ENCODE measurements at places on chromosomes 16 and 17.

DNA sequence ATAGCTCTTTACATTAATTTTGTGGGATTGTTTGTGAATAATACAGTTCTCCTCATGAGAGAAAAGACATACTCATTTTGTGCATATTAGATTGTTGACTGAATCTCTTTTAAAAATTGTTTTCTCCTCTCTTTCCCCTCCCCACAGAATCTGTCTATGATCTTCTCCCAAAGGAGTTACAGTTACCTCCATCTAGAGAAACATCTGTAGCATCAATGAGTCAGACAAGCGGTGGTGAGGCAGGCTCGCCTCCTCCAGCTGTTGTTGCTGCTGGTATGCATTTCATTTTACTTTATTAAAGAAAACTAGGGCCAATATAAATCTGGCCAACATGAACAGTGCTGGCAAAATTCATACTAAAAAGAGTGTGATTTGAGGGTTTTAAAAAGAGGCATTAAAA, 60.5 kb downstream of the NFAT5 start:
- DNase-seq, result no peak

GRCh38 chr16:87052506-87052905, 264.7 kb downstream of the C16orf95 start:
- no peak for DNase-seq

DNA sequence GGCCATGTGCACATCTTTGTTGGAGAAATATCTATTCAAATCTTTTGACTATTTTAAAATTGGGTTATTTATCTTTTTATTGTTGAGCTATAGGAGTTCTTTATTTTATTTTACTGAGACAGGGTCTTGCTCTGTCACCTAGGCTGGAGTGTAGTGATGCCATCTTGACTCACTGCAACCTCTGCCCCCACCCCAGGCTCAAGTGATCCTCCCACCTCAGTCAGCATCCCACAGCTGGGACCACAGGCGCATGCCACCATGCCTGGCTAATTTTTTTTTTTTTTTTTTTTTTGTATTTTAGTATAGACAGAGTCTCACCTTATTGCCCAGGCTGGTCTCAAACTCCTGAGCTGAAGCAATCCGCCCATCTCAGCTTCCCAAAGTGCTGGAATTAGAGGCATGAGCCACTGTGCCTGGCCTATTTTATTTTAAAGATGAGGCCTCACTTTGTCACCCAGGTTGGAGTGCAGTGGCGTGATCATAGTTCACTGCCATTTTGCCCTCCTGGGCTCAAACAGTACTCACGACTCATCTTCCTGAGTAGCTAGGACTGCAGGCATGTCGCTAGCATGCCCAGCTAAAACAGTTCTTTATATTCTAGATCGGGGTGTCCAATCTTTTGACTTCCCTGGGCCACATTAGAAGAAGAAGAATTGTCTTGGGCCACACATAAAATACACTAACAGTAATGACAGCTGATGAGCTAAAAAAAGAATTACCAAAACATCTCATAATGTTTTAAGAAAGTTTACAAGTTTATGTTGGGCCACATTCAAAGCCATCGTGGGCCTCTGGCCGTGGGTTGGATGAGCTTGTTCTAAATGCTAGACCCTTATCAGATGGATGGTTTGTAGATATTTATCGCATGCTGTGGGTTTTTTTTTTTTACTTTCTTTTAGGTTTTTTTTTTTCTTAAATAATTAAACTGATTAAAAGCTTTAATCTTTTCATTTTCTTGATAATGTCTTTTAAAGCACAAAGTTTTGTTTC, 13.7 kb downstream of the TENT4B start:
- no peak for DNase-seq

DNA sequence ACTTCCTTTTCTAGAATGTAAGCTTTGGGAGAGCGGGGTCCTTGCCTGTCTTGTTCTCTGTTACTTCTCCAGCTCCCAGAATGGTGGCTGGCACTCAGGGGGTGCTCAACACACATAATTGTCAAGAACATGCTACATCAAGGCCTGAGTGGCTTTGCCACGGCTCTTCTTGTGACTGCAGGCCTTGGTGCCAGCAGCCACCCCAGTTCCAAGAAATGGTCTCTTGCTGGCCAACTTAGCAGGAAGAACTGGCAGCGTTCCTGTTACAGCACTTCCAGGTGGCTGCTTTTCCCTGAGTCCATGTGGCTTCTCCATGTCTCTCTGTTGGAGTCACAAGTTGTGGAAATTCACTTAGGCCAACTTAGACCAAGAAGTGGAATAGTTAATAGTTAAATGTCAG, 36.1 kb downstream of the PRKCB start:
- no peak for DNase-seq

DNA sequence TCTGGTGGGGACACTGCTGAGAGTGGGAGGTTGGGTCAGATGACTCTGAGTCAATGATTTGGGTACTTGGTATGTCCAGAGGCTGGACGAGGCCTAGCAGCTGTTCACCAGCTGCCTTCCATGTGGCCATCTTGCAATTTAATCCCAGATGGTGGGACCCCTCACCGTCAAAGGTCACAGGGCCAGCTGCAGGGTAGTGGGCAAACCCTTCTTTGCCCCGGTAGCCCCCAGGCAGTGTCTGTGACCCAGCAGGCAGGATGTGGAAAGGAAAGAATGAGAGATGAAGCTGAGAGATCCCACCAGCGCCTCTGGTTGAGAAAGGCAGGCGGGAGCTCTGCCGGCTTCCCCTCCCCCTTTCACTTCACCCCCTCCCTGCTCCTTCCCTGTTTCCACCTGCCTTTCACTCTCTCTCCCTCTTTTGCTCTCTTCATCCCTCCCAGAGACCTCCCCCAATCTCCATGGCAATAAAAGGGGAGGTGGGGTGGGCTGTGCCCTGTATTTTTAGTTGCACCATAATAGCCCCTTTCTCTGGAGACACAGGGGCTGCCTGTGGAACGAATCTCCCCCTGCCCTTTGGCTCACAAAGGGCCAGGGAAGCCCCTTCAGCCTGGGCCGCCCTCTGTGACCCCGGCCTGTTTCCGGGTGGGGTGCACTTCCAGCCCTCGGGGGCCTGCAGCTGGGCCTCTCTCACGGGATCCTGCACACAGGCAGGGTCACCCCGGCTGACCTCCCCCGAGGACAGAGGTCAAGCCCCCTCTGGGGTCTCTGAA, 20.2 kb downstream of the CDK5RAP3 start:
- DNase-seq, result no peak

DNA sequence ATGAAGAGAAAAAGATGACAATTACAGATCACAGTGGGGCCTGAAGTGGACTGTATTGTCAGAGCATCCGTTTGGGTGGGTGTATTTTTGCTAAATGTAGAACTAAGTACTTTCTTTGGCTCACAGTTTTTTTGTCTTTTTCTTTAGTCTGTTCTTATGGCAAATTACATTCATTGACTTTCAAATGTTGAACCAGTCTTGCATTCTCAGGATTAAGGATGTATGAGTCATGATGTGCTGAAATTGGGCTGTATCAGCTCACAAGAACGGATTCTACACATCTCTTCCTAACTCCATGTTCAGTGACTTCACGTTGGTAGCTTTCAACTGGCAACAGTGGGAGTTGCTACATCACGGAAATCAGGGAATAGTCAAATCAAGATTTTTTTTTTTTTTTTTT, 66.5 kb downstream of the TEX2 start:
- DNase-seq, result no peak

DNA sequence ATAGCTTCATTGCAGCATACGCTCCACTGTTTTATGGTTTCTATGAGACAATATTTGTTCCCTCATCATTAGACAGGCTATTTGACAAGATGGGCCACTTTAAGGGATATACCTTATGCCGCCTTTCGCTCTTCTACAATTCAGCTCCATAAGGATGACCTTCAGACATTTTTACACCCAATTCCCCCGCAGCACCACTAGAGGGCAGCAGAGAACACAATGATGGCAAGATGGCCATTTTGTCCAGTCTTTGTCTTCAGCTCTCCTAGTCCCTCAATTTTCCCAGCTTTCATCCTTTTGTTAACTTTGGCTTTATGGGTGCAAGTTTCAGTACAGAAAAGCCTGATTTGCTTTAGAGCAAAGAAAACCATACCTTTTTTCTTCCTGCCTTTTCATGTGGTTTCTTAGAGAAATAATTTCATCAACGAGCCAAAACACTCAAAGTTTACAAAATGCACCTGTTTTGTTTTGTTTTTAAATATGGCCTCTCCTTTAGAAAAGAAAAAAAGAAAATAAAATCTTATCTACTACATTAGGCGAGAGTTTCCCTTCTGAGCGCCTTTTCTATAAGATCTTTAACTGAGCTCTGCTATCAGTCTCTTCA, 355.3 kb downstream of the TOX3 start:
- peak; percentile 65 for DNase-seq

- DNase-seq, result no peak
These were observed 15.4 kb upstream of the NDEL1 start for GRCh38 chr17:8420041-8420934.

DNA sequence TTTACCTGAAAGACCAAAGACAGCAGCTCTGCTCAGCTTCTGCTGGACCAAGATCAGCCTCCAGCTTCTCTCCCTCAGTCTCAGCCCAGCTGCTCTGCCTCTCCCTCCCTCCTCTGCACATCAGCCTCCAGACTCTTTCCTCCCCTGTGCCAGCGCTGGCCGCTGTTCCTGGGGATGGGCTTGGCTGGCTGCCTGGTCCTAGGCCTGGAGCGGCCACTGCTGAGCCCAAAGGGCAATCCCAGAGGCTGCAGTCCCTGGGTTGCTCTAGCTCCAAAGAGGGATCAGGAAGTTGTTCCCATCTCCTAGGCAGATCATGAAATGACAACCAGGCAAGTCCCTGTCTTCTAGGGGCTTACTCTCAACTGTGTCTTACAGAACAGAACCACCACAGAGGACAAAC, 31.3 kb downstream of the DCUN1D3 start:
- DNase-seq, result no peak

DNA sequence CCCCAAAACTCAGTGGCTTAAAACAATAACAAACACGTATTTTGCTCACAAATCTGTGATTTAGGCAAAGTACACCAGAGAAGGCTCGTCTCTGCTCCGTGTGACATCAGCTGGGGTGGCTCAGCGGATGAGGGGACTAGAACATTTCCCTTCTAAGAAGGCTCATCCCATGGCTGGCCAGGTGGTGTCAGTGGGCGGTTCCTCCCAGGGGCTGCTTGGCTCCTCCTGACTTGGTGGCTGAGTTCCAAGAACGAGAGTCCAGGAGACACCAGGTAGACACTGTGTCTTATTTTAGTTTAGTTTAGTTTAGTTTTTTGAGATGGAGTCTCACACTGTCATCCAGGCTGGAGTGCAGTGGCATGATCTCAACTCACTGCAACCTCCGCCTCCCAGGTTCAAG, 5.6 kb upstream of the CHMP6 start:
- no peak for DNase-seq

GRCh38 chr17:1860978-1861377, 31.2 kb downstream of the RPA1 start:
- no peak for DNase-seq

DNA sequence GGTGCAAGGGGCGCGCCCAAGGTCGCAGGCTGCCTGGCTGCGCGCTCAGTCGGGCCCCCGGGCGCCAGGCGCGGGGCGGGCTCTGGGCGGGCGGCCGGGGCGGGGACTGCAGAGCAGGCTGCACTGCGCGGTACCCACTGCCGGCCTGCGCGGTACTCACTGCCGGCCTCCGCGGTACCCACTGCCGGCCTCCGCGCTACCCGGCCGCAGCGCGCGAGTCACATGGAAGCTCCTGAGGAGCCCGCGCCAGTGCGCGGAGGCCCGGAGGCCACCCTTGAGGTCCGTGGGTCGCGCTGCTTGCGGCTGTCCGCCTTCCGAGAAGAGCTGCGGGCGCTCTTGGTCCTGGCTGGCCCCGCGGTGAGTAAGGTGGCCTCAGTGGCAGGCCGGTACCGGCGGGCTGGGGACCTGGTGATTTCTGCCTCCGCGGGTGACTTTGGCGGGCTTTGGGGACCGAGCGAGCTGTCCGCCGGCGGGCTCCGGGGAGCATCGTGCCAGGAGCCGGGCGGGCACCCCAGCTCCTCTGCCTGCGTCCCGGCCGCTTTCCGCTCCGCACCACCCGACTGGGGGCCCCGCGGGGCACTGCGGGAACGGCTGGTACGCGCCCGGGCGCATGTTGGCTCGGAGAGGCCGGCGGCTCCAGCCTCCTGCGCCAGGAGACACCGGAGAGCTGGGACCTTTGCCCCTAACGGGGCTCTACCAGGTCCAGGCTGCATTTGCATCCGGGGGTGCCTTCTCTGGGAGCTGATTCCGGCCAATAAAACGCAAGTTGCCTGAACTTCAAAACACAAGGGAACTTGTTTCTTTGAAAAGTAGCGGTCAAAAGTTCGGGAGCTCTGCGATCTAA, at the start of gene SLC47A1:
Gene SLC47A1, plus strand, starts transcription at position 137 of the 844 bp plus-strand sequence. Its CDS starts 86 bp downstream, at position 223.
- DNase-seq, result peak; percentile 31

- DNase-seq, result peak; percentile 78
These were observed 787 bp downstream of the AMDHD2 start for GRCh38 chr16:2520784-2521531.

DNA sequence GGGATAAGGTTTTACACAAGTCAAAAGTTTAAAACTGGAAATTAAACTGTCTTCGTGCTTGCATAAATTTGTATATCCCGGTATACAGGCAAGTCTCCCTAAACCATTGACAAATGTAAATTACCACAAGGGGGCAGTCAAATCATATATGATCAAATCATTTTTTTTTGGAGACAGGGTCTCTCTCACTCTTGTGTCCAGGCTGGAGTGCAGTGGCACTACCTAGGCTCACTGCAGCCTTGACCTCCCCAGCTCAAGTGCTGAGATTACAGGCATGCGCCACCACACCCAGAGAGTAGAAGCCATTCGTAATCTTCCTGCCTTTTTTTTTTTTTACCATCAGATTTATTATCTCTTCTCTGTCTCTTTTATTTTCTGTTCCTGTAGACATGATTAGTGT, 18.5 kb downstream of the TOP2A start:
- no peak for DNase-seq

DNA sequence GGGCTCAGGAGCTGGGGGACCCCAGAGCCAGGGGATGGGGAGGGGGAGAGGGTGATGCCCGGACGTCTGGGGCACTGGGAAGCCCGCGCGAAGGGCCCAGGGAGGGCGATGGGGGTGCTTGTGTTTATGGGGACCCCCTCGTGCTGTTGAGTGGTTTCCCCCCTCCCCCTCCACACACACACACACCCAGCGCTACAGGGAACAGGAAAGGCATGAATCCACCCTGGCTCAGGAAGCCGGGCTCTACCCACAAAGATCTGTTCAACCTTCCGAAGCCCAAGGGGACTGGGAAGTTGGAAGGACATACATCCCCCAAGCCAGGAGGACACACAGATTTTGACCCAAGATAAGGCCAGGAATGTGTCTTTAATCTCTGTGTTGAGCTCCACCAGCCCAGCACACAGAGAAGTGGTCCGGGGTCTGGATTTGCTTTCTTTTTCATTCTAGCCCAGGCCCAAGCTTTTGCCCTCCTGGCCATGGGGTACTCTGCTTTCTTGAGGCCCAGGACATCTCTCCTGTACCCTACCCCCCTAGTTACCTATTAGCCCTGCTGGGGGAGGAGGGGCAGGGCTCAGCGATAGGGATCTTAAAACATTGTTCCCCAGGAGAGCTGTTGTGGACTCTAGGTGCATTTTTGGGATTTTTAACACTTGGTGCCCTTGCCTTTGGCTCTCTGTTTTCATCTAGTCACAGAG, 1.2 kb downstream of the UBALD2 start:
- DNase-seq, result peak; percentile 65

- no peak for DNase-seq
These were observed 96.7 kb downstream of the SYCE1L start for GRCh38 chr16:77295896-77296295.

- DNase-seq, result no peak
These were observed 58.1 kb downstream of the ACTG1 start for GRCh38 chr17:81454473-81454872.

GRCh38 chr16:10947211-10947787, 2.9 kb downstream of the CLEC16A start:
- DNase-seq, result no peak

- DNase-seq, result no peak
These were observed 14.8 kb upstream of the CETP start for GRCh38 chr16:56946767-56947603.

Data from activated naive CD4-positive, alpha-beta T cell treated with anti-CD3 and anti-CD28 coated beads, Interleukin-2, amount 10 ng/mL, durations not matched to agents 7 days and 5 days (primary cell).